ENCODE measurements at places on chromosomes 6 and 20. TPM values are rescaled to one million over a fixed set of nuclear protein-coding genes. Genes with fewer than 3 reads are reported as not detected.

- no peak for DNase-seq
Observed at GRCh38 chr6:139708337-139709199, 334.1 kb upstream of the CITED2 start.

ASIP gene
- total RNA-seq, result not detected

- DNase-seq, result no peak
Observed at GRCh38 chr6:55675941-55676340, 96.9 kb upstream of the HMGCLL1 start.

PARD6B gene
- total RNA-seq, result 8.2 TPM

BPIFA1 gene
- not detected for total RNA-seq

GRCh38 chr6:159443417-159443920, 249.6 kb downstream of the SOD2 start:
- no peak for DNase-seq

GRCh38 chr6:35474942-35475570, 6.9 kb downstream of the RPL10A start:
- DNase-seq, result no peak

RIN2 gene
- total RNA-seq, result 14.8 TPM

- DNase-seq, result no peak
Observed at GRCh38 chr6:13668291-13668928, 43.2 kb downstream of the RANBP9 start.

DNA sequence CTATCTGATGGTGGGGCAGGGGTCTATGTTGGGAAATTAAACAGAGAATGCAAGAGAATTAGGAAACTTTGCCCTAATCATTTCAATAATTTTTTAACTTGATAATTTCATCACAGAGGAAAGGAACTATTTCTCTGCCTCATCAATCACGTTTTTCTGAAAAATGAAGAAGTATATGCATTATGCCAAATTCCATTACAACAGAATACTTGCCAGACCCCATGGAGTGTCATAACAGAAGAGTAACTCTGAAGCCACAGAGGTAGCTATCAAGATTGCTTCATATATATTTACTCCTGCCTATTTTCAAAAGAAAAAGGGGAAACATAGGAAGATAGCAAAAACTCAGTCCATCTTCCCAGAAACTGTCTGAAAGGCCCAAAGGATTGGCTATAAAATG, 5.7 kb upstream of the USP49 start:
- no peak for DNase-seq

LY6G6D gene
- not detected for total RNA-seq

ZSCAN26 gene
- 4.7 TPM for total RNA-seq
